SK-N-MC (cell line): ENCODE measurements at places on chromosomes 2 and 18.

- DNase-seq: no peak
These were observed 57.3 kb downstream of the CCDC195 start for GRCh38 chr2:224658780-224659405.

DNA sequence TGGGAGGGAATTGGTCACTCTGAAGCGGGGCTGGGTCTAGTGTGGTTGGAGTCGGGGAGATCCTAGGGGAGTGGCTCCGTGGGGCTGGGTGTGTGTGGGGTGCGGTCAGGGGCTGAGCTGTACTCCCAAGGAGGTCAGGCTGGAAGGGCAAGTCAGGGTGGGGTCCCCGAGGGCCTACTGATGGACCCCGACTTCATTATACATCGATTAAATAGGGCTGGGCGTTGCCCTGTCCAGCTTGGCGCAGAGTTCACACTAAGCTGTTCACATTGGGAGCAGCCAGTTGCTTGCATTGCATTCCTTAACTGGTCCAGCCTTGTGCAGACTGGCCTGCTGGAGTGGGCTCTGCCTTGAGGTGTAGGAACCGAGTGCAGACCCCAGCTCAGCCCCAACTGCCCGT lies 131.2 kb downstream of the ASB1 start:
- DNase-seq: no peak

DNA sequence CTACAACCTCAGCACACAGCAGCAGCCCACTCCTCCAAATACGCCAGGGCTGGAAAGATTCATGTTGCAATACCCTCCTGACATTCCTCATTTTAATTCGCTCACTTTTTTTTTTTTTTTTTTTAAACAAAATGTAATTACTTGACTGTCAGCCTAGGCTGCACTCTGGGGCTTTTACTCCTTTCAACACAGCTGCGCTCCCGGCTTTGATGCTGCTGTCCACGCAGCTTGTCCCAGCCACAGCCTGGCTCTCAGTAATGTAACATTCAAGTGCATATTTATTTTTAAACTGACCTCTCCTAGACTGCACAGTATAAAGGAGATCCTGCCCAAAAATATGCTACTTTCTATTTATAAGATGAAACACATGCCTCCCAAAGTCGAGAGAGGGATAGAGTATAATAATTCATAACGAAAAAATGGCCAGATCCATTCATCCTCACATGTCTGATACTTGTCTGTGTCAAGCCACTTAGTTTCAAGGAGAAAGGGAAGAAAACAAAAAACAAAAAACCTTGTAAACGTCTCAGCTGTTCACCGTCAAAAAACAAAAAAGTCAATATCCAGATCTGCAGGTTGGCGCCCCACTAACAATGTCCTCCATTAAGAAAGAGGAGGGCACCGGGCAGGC lies 949 bp downstream of the CDC42EP3 start:
- no peak for DNase-seq

- peak; percentile 92 for DNase-seq
These were observed 49.4 kb upstream of the LRRTM4 start for GRCh38 chr2:77571545-77571944.

DNA sequence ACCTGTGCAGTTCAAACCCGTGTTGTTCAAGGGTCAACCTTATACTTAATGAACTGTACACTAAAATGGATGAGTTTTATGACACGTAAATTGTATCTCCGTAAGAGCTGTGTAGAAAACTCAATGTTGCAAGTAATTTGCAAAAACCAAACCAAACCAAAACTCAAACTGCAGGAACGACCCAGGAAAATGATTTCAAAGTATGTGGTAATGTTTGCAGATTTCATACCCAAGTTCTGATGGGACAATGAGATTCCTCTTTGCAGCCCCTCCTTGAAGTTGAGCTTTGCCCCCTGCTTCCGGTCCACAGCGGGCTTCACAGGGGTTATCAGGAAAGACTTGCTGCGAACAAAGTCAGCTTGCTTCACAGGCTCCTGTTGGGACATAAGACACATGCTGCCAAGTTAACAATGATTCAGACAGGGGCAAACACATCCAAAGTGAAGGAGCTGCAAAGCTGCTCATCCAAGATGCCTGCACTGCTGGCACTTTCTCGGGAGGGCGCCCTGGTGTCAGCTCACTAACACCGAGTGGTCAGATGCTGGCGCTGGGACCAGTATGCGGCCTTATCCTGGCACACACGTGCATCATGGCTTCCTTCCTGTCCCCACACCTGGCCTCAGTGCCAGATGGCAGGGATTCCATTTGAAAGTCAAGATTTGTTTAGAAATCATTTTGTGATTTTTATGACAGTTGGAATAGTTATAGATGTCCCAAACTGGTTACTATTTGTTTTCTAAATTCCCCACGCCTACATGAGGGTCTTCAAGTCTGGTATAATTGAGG lies 65.2 kb upstream of the MGAT4A start:
- DNase-seq: no peak

GRCh38 chr2:162636206-162636728 lies 202.3 kb downstream of the KCNH7 start:
- DNase-seq: no peak

- no peak for DNase-seq
These were observed 30.2 kb downstream of the PSD4 start for GRCh38 chr2:113203901-113204519.

- DNase-seq: no peak
These were observed 106.5 kb downstream of the EVA1A start for GRCh38 chr2:75454241-75454620.

DNA sequence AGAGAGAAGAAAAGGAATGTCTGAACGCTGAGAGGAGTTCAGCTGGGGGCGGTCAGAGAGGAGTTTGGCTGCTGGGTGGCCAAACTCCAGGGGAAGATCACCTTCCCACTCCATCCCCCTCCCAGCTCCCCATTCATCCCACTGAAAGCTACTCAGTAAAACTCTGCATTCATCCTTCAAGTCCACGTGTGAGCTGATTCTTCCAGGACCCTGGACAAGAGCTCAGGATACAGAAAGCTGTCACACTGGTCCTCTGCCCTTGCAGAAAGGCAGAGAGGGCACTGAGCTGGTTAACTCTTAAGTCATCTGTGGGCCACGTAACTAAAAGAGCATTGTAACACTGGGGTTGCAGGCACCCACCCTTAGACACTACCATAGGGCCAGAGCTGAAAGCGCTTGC lies 132.1 kb upstream of the ARL4C start:
- DNase-seq: no peak

DNA sequence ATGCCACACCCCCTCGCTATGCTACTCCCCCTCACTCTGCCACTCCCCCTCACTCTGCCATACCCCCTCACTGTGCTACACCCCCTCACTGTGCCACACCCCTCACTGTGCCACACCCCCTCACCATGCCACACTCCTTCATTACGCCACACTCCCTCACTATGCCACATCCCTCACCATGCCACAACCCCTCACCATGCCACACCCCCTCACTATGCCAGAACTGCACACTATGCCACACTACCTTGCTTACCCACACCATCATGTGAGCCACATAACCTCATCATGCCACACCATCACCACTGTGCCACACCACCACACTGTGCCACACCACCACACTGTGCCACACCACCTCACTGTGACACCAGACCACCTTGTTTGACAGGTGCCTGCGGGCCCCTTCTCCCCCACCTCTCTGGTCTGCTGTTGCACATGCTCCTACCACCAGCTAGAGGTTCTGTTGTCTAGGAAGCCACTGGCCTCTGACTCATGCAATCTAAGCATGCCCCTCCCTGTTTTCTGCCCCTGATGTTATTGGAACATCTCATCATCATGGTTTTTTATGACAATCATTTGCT lies 22.0 kb downstream of the MARCHF4 start:
- DNase-seq: no peak

GRCh38 chr18:46546111-46546640 lies 110.8 kb downstream of the LOXHD1 start:
- DNase-seq: no peak

GRCh38 chr2:45911538-45911937 lies 260.1 kb downstream of the PRKCE start:
- no peak for DNase-seq

GRCh38 chr2:46329803-46330775 lies 32.9 kb downstream of the EPAS1 start:
- DNase-seq: no peak

DNA sequence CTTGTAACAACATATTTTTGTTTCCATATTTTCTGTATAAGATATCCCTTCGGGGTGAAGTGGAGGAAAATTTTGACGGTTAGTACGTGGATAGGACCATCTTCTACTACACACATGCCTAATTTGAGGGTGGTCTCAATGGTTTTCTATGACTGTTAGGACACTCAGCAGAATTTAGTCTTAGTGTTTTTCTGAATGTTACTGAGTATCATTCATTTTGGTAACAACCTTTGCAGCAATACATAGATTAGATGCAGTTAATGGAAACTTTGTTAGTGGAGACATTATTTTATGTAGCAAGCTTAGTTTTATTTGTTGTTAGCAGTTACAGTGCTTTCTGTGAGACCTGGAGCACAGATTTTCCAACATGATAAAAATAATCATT lies 1.6 kb downstream of the ITGAV start:
- no peak for DNase-seq

DNA sequence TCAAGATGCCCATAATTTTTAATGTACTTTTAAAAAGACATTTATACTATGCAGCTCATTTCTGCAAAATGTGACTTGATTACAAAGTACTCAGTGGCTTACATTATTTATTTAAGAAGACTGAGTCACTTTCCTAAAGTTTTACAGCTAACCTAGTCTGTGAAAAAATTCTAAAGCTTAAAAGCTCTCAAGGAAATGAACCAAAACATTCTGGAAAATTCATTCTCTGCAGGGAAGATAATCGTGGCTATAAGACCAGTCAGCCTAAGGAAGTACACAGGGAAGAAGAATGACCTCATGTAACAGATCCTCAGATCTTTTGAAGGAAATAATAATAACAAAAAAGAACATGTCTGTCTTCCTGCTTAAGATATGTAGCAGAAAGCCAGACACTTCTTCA lies 232.1 kb upstream of the STK17B start:
- no peak for DNase-seq

DNA sequence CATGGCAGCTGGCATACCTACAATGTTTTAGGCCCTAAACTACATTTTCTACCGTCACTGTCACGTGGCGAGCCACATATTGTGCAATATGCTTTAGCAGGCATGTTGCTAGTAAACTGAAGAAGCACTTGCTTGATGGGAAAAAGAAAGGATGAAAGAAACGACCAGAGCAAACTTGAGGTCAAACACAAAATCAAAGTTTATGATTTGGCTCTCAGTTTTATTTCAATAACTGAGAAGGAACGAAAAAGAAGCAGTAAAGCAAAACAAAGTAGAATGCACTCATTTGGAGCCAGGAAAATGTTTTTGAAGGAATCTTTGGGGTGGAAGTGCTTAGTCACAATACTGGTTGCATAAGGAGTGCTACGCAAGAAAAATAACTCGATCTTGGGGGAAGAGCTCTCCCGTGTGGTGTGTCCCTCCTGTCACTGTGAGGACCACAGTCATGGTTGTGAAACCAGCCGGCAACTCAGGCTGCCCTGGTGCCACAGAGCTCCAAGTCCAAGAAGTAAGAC lies 349.8 kb downstream of the RBM43 start:
- DNase-seq: no peak

DNA sequence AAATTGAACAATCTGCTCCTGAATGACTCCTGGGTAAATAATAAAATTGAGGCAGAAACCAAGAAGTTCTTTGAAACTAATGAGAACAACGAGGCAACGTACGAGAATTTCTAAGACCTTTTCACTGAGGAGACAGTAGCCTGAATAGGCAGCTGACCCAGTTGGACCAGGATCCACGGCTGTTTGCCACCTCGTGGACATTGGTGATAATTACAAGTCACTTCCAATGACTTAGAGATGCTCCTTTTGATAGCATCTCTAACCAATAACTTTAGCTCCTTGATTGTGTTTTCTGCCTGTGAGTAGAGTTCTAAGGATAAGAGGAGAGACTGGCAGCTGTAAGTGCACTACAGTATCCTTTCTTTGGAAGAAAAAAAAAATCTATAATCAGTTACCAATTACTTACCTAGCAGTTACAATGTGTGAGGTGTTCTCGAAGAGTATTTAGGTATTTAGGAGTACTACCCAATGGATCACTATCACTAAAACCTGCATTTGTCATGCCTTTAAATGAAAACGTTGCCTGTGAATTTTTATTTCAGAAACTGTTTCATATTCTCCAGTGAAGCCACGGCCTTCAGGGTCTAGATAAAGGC lies 31.3 kb upstream of the CNTNAP5 start:
- peak; percentile 18 for DNase-seq

DNA sequence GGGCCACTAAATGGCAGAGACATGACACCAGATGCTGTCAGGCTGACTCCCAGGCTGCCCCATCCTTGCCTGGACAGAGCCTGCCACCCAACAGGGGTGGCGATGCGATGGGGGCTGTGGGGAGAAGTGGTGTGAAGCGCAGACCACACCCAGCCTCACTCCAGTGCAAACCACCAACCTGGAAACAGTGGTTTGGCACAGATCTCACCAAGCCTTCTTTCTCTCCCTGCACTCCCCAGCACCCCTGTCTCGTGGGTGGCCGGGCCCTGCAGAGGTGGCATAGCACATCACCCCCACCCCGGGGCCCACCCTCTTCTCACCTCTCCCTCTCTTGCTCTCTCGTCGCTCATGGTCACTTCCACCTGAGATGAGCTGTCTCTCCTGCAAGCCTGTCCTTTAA lies 32.6 kb downstream of the CIB4 start:
- DNase-seq: no peak

DNA sequence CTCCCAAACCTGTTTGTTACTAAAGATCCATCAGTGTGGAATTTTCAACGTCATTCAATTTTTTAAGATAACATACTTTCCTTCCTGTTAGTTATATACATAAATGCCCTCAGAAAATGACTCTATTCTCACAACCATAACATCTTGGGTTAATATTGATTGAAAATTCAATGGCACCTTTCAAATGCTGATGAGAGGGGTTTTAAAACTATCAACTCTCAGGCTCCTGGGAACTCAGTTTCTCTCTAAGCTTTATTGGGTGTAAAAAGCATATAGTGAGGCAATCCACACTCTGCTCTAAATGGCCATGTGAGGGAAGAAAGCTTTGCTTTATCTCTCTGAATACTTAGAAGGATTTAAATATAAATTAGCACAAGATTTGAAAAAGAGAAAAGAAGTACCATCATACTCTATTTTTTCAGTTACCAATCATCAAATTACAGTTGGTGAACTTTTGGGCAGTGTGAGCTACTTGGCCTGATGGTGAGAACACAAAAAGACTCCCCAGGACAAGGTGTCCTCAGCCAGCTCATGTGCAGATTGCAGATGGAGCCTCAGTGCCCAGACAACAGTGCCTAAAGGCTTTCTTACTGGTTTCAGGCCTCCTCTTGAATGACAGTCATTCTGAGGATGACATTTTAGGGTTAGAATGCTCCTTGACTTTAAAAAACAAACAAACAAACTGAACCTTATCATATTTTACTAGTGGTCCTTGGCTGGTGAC lies 24.6 kb upstream of the CERS6 start:
- DNase-seq: no peak

- DNase-seq: no peak
These were observed 6.6 kb downstream of the DSG3 start for GRCh38 chr18:31454066-31454708.
